ENCODE measurements at places on chromosomes 11 and 22.

DNA sequence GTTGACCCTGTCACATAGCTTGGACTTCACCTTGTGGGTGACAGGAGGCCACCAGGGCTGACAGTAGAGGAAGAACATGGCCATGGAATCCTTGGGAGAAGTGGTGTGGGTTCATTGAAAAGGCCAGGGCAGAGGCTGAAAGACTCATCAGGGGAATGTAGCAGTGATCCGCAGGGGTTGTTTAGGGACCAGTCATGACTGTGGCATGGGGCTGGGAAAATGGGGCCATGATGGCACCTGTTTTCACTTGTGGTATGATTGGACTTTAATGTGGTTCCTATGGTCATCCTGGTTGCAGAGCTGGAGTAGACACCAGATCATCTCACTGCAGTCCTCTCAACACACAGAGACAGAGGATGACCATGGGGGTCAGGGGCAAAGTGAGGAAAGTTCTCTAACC, 66.7 kb upstream of the MYEOV start:
- DNase-seq = no peak

DNA sequence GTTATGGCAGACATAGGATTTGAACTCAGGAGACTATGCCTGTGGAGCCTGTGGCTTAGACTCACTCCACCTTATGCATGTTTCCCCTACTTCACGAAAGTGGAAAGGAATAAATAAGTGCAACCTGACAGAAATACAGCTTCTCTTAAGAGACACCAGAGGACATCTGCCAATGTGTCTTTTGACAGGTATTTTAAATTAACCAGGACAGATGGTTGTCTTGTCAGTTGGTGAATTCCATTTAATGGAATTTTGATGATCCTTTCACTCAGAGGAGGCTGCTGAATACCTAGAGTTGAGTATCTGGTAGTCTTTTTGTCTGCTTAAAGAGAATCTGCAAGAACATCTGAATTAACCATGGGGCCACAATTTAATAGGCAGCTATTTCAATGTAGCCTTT, 46.1 kb downstream of the NELL1 start:
- no peak for DNase-seq

DNA sequence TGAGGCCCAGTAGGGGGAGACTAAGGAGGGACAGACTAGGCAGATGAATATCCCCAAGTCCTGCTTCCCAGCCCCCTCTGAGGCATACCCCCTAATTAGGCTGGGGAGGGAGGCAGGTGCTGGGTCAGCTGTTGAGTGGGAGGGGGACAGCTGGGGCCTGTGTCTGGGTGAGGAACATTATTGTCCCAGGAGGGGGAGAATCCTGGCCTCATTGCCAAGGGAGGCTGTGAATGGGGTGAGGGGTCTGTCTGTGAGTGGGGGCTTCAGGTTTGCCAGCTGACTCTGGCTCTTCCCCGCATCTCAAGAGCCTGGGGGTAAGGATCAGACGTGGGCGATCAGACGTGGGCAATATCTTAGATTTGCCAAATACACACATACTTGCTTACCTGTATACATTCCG, 2.1 kb downstream of the INPPL1 start:
- DNase-seq = no peak

DNA sequence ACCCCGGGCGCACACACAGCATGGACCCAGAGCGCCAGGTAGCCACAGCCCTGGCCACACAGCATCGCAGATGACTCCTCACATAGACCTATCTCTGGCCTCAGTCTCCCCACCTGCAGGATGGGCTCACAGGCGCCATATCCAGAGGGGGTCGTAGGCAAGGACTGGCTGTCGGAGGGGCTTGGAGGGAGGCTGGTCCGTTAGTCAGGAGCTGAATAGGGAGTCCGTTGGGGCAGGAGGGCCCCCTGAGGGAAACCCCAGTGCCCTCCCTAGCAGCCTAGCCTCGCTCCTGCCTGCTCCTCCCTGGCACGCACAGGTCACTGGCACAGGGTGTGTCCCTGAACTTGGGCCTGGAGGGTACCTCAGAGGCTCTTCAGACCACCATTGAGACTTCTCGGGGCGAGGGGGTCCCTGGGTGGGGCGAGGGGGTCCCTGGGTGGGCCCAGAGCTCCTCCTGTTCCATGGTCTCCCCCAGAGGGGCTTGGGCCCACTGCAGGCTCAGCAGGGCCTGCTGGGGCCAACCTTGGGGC, 2.0 kb downstream of the PLXNB2 start:
- DNase-seq = no peak

DNA sequence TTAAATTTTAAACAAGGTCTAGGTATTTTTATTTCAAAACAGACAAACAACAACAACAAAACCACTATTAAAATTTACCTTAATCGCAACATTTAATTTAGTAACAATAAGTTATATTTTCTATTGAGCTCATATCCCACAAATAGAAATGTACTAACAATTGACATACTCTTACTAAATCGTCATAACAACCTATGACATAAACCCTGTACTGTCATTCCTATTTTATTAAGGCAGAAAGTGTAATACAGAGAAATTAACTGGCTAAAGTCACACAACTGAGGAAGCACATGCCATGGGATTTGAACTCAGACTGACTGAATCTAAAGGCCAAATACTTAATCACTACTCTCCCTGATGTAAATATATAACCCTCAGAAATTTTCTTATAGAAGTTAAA, 3.0 kb downstream of the KIF18A start:
- DNase-seq = no peak

DNA sequence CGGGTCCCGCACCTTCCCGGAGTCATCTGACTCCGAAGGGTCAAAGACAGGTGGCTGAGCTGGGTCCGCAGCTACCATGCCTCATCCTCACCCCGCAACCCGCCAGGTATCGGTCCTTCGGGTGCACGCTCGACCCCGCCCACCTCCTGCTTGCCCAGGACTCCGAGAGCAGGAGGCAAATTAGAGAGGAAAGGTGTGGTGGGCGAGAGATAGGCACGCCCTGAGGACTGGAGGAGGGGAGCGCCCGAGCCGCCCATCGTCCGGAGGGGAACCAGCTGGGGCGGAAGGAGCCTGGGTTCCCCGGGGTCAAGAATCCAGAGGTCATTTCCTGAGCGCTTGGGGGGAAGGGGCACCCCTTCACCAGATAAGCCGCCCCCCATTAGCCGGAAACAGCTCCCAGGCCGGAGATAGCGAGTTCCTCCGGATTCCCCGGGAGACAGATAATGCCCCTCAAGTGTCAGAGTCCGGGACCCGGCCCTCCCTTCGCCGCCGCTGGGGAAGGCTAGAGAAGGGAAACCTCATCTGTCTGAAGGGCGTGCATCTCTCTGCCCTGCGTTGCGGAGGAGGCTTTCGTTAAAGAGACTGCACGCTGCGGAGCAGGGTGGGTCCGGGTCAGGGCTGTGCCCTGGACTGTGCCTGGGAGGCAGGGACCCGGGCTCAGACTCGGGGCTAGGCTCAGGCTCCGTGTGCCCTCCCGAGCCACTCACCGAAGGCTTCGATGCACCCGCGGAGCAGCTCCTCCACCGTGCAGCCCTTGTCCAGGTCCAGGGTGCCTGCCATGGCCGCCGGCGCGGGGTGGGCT, 1.7 kb downstream of the RASGRP2 start:
- no peak for DNase-seq

DNA sequence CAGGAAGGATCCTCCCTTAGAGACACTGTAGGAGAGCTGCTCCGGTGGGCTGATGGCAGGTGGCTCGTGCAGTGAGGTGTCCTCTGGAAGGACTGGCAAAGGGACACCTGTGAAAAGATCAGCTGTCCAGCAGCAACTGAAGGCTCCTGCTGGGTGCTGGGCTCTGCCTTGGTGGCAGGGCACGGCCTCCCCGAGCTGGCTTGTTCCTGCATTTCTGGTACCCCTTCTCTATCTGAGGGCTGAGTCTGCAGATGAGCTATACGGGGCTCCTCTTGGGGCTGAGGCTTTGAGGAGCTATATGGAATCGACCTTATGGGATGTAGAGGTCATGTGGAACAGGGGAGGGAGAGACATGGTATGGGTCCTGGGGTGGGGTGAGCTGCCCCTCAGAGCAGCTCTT, 875.8 kb downstream of the BRD1 start:
- no peak for DNase-seq

DNA sequence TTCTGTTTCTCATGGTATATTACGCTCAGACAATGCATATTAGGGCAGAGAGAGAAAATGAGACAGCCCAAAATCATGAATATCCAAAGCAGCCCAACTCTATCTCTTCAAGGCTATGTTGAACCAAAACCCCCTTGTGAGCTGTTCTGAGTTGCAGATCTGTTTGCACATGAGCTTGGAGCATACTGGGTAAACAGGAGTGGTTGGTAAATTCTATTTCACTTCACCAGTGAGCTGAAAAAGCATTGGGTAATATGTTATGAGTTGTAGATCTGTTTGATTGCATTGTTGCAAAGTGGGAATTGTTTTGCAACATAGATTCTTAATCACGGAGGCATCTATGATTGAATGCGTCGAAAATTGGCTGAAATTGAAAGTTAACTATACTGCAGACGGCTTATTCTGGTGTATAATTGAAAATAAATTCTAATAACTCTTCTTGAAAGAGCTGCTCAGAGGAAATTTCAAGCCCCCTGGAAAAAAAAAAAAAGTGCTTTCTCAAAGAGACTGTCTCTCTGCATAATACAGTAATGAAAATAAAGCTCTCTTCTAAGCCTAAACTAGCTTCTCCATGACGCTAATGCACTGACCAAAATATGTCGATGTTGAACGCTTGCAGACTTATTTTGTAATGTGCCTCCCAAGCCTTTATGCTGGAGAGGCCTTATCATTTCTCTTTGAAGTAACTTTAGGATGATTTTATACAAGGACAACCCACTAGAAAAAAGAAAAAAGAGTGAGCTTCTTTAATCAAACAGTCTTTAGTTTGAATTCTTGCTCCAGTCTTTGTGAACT, 263.7 kb downstream of the NTM start:
- DNase-seq = no peak

DNA sequence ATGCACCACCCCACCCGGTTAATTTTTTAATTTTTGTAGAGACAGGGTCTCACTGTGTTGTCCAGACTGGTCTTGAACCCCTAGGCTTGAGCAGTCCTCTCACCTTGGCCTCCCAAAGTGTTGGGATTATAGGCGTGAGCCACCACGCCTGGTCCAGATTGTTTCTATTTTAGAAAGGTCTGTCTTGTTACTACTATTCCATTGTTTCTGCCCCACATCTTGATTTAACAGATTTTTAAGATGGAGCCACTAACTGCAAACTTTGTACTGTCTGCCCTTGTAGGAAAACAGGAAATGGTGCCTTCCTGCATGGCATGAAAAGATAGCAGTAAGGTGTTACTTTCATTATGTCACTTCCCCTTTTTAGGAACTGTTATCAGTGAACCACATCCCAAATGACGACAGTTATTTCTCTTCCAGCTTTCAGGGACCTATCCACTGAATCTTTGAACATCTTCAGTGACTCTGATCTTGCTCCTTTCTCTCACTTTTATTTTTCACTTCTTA, 23.2 kb downstream of the TAF1D start:
- DNase-seq = no peak

DNA sequence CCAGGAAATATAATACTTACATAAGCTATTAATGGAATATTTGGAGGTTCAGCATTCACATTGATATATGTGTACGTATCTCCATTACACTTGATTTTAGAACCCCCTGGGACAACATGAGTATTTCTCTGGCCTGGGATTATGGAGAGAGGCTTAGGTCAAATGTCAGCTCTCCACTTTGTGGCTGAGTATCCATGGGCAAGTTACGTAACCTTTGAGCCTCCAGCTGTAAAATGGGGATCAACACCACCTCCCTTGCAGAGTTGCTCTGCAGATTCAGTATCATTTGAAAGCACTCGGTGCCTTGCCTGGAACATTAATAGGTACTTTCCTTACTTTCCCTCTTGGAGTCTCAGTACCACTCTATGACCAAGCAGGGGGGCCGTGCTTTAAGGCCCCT, 33.2 kb downstream of the C22orf31 start:
- no peak for DNase-seq

GRCh38 chr11:47409440-47410369, 1.3 kb downstream of the SLC39A13 start:
- no peak for DNase-seq

GRCh38 chr11:36738292-36738861, 140.3 kb upstream of the RAG2 start:
- no peak for DNase-seq

DNA sequence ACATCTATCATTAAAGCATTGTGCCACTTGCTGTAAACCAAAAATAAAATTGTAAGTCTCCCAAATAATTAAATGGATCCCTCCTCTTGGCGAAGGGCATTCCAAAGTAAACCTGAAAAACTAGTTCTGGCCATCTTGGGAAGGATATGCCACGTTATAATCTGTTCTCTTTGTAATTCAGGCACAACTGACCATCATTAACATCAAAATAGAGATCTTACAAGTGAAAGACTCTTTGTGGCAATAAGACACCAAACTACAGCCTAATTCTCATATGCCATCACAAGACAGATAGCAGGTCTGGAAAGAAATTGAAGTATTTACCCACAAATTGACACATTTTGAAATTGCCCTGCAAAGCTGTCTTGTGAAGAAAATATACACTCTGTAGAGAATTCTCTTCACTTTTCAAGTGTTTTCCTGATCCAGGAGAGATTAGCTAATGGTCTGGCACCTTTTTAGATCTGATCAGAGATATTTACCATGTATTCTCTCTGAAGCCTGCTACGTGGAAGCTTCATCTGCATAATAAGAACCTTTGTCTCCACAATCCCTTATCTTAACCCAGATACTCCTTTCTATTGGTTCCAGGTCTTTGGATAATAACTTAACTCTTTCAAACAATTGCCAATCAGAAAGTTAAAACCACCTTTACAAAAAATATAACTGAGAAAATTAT, 630.4 kb upstream of the CCDC179 start:
- no peak for DNase-seq

DNA sequence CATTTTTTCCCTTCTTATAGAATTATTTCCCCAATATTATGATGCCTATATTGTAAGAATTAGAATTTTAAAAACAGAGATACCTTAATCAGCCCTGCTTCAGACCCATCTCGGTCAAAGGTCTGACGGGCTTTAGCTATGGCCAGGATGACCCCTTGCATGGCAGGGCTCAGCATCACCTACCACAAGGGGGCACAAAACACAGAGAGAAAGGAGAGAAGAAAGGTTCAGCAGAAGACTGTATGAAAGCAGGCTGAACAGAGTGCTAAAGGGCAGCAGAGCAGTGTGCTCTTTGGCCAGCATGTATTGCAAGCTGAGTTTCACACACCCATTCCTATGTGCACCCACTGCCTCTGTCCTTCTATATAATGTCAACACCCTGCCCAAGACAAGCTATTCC, 26.8 kb downstream of the CLDN25 start:
- DNase-seq = no peak

- DNase-seq = no peak
Measured at GRCh38 chr22:44030702-44031082, 6.6 kb downstream of the PARVB start.
